ENCODE measurements at places on chromosomes 5 and 9. TPM values are rescaled to one million over a fixed set of nuclear protein-coding genes. Genes with fewer than 3 reads are reported as not detected.

- DNase-seq: no peak
Measured at GRCh38 chr9:75930730-75931321, 40.4 kb downstream of the PCSK5 start.

GRCh38 chr9:131420980-131421624 is 27.2 kb downstream of the PRRC2B start:
- DNase-seq: no peak

GADD45G gene
- total RNA-seq: 44.5 TPM

ASS1 gene
- total RNA-seq: 71.3 TPM

All from left ventricle myocardium inferior (tissue), 1 donor.